Melanocyte of skin (primary cell): ENCODE measurements at places on chromosomes 5 and 9. TPM values are rescaled to one million over a fixed set of nuclear protein-coding genes. Genes with fewer than 3 reads are reported as not detected.

The ADAMTSL1 gene
- 0.33 and 0.62 TPM in 2 replicates for total RNA-seq

The LEAP2 gene
- 0.67 and 0.77 TPM in 2 replicates for total RNA-seq

The PCDHB11 gene
- total RNA-seq = under 0.01 TPM in 1 of 2 replicates, not detected in the other

The CORO2A gene
- 4.5 and 7.3 TPM in 2 replicates for total RNA-seq

The FAM13B gene
- total RNA-seq = 45.8 and 65.4 TPM in 2 replicates
